ENCODE measurements at places on chromosomes 4 and X. TPM values are rescaled to one million over a fixed set of nuclear protein-coding genes. Genes with fewer than 3 reads are reported as not detected.

Gene IL15
- 2.1 TPM for total RNA-seq

Gene MAP3K15
- 0.33 TPM for total RNA-seq

Gene XAGE2
- total RNA-seq: not detected

Gene XKRX
- total RNA-seq: not detected

Gene NLRP2B
- total RNA-seq: not detected

- DNase-seq: no peak
- H3K36me3 ChIP-seq: no peaks in the 10 kb centered on the region
- H3K27ac ChIP-seq: no peak overlapping the region
- H3K27me3 ChIP-seq: no peaks in the 10 kb centered on the region
Observed at GRCh38 chr4:114519368-114519767, 79.2 kb upstream of the UGT8 start.

GRCh38 chr4:9765091-9765490 is 16.3 kb upstream of the DRD5 start:
- no peak overlapping the region for H3K27ac ChIP-seq
- H3K36me3 ChIP-seq: no peaks in the 10 kb centered on the region
- H3K27me3 ChIP-seq: no peaks in the 10 kb centered on the region
- no peaks in the 10 kb centered on the region for H3K4me1 ChIP-seq
- peak; percentile 13 for DNase-seq

- H3K36me3 ChIP-seq: no peaks in the 10 kb centered on the region
- no peaks in the 10 kb centered on the region for H3K27me3 ChIP-seq
- DNase-seq: peak; percentile 45
- H3K27ac ChIP-seq: no peak overlapping the region
- H3K4me3 ChIP-seq: no peak overlapping the region
Observed at GRCh38 chrX:101357166-101357795, 8.7 kb upstream of the TIMM8A start.

GRCh38 chr4:126268106-126268505 is 953.4 kb downstream of the FAT4 start:
- no peak overlapping the region for H3K4me3 ChIP-seq
- no peak for DNase-seq
- H3K4me1 ChIP-seq: no peaks in the 10 kb centered on the region
- H3K36me3 ChIP-seq: no peaks in the 10 kb centered on the region
- no peak overlapping the region for H3K27ac ChIP-seq
- no peaks in the 10 kb centered on the region for H3K27me3 ChIP-seq

DNA sequence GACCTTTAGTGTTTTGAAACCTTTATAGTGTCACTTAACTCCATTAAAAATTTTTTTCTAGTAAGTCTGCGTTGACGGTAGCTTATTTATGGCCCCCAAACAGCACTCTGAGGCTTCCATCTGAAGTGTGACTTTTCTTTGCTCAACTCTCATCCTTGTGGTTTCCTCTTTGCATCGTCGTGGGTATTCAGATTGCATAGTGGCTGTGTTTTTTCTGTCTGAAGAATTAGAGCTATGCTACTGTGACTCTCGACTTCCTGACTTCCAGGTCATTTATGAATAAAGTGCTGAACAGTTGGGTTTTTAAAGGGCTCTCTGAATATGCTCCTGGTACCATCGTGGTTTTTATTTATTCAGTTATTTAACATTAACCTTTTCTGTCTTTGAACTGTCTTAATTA is 44.9 kb downstream of the JADE1 start:
- peaks cover 49% of the 10 kb centered on the region for H3K36me3 ChIP-seq
- H3K27ac ChIP-seq: no peak overlapping the region
- DNase-seq: no peak
- H3K27me3 ChIP-seq: no peaks in the 10 kb centered on the region

DNA sequence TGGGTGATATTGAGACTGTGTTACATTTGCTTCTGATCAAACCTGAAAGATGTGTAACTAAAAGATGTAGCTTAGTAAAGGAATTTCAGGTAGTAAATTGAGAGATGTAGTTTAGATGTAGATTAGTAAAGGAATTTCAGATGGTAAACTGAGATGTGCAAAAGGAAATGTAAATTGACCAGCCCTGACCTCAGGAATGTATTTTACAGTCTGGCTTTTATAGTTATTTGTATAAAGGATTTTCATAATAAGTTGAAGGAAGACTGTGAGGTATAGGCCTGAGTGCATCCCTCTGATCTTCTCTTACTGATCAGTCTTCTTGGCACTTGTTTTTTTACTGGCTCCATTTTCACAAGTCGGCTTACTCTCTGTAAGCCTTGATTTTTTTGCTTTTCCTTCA is 3.2 kb downstream of the KLHL2 start:
- H3K27me3 ChIP-seq: no peaks in the 10 kb centered on the region
- no peak overlapping the region for H3K4me3 ChIP-seq
- no peaks in the 10 kb centered on the region for H3K36me3 ChIP-seq
- no peak for DNase-seq
- H3K27ac ChIP-seq: no peak overlapping the region

DNA sequence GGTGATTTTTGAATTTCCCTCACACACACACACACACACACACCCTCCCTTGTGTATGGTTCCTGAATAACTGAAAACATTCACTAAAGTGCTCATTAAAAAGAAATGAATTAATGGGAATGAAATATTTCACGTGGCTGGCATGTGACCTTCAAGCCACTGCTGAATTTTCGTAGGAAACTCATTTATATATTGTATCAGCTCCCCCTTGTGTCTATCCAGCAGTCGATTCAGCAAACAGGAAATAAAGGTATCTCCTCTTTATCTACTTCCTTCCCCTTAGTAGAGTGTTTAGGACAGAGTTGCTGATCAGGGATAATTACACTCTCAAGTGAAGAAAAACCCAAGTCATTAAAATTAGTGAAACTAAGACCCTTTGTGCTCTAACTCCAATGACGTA is 912.6 kb upstream of the LCORL start:
- H3K27ac ChIP-seq: no peak overlapping the region
- DNase-seq: no peak
- no peaks in the 10 kb centered on the region for H3K27me3 ChIP-seq
- no peaks in the 10 kb centered on the region for H3K36me3 ChIP-seq
- H3K4me1 ChIP-seq: no peaks in the 10 kb centered on the region

GRCh38 chrX:135549519-135549918 is 29.1 kb downstream of the INTS6L start:
- H3K36me3 ChIP-seq: no peaks in the 10 kb centered on the region
- H3K4me1 ChIP-seq: no peaks in the 10 kb centered on the region
- H3K27me3 ChIP-seq: no peaks in the 10 kb centered on the region
- H3K4me3 ChIP-seq: no peak overlapping the region
- no peak for DNase-seq
- H3K27ac ChIP-seq: no peak overlapping the region

DNA sequence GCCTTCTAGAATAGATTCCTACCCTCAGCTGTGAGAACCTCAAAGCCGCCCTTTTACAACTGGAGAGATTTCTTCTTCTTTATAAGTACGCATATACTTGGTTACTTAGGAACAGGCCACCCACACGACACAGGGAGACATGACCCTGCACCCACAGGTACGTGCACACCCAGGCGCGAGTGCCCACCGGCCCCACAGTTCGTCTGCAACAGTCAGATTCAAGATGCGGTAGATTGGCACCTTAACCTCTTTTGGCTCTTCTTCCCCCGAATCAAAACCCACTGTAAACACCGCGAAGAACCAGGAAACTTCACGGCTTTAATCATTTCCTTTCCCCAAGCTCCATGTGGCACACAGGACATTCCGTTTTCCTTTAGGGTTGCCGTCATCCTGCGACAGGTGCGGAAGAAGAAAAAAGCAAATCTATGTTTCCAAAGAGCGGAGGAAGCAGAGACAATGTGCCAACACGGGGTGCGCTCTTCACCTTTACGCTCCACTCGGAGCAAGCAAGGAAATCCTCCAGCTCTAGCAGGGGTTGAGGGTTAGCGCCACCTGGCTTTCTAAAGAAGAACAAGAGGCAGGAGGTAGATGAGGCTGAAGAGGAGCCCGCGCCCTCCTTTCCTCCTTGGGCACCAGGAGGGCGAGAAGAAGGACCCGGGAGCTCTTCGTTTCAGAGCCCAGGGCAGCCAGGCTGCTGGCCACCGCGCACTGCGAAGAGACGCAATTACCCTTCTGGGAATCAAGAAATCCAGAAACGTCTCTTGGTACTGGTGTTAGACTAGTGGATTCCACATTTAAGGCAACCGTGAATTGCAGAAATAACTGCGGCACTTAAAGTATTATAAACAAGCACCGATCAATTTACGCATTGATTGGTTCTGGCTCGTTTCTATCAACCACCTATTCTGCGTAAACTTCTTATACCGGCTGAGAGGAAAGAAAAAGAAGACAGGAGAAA is 35.7 kb downstream of the HAND2 start:
- H3K36me3 ChIP-seq: no peaks in the 10 kb centered on the region
- no peaks in the 10 kb centered on the region for H3K27me3 ChIP-seq
- H3K4me3 ChIP-seq: peak overlapping the region; percentile 16
- peak; percentile 56 for DNase-seq
- H3K27ac ChIP-seq: no peak overlapping the region
- H3K4me1 ChIP-seq: peaks cover 9% of the 10 kb centered on the region

DNA sequence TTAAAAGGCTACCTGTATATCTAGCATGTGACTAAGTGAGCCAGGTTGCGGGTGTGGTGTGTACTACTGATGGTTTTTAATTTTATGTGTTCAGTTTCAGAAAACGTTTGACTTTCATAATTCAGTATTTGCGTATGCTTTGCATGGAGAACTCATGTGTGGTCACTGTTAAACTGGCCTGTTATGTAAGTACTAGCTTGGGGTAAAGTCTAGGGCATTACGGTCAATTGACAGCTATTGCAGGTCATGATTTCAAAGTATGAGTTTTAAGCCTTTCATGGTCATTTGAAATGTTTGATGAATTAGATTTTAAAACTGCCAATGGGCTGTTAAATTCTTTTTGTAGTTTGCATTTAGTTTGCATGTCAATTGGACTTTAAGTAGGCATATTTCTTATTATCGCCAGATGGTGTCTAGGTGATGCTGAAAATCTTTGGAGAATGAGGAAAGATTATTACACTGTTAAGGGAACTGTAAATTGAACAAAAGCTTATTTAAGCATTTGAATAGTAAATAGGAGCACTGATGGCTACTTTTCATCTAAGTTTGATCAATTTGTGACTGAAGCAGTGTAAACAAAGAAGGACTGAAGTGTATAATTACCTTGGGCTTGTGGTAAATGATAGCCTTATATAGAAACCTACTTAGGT is 563.4 kb downstream of the DACH2 start:
- no peak for DNase-seq
- no peaks in the 10 kb centered on the region for H3K27me3 ChIP-seq
- no peaks in the 10 kb centered on the region for H3K4me1 ChIP-seq
- no peaks in the 10 kb centered on the region for H3K36me3 ChIP-seq
- H3K27ac ChIP-seq: no peak overlapping the region

- H3K4me1 ChIP-seq: no peaks in the 10 kb centered on the region
- no peak overlapping the region for H3K27ac ChIP-seq
- H3K4me3 ChIP-seq: no peak overlapping the region
- DNase-seq: no peak
Observed at GRCh38 chrX:119775517-119776238, 15.8 kb downstream of the RPL39 start.

DNA sequence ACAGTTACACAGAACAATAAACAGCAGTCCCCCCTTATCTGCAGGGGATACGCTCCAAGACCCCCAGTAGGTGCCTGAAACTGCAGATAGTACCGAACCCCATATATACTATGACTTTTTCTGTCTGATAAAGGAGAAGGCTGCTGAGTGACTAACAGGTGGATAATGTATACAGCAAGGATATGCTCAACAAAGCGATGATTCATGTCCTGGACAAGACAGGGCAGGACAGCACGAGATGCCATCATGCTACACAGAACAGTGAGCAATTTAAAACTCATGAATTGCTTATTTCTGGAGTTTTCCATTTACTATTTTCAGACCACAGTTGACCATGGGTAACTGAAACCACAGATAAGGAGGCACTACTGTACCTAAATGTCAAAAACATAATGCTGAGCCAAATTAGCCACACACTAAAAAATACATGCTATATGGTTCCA is 76.1 kb downstream of the MANBA start:
- H3K27me3 ChIP-seq: no peaks in the 10 kb centered on the region
- DNase-seq: no peak
- no peak overlapping the region for H3K4me3 ChIP-seq
